Smooth muscle cell of the brain vasculature (primary cell): ENCODE measurements at places on chromosomes 4 and X.

DNA sequence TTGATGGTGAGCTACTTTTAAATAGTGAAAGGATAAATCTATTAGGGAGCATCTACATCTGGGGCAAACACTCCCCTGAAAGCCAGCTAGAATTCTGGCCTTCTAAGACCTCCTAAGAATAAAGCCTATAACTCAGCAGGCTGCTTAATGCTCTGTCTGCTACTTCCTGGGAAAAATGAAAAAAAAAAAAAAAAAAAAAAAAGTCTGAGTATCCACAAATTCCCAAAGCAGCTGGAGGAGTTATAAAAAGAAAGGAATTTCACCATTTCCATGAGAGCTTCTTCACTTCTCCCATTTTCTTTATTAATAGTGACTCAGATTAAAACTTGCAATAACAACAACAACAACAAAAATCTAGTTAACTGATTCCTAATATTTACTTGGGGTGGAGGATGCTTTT, 511.2 kb downstream of the INPP4B start:
- no peak for DNase-seq

- DNase-seq, result no peak
Observed at GRCh38 chrX:19904778-19905367, 17.5 kb upstream of the SH3KBP1 start.

GRCh38 chr4:91373546-91373945, 930.2 kb upstream of the GRID2 start:
- no peak for DNase-seq

GRCh38 chr4:109990261-109991257, 77.9 kb downstream of the EGF start:
- DNase-seq, result no peak

DNA sequence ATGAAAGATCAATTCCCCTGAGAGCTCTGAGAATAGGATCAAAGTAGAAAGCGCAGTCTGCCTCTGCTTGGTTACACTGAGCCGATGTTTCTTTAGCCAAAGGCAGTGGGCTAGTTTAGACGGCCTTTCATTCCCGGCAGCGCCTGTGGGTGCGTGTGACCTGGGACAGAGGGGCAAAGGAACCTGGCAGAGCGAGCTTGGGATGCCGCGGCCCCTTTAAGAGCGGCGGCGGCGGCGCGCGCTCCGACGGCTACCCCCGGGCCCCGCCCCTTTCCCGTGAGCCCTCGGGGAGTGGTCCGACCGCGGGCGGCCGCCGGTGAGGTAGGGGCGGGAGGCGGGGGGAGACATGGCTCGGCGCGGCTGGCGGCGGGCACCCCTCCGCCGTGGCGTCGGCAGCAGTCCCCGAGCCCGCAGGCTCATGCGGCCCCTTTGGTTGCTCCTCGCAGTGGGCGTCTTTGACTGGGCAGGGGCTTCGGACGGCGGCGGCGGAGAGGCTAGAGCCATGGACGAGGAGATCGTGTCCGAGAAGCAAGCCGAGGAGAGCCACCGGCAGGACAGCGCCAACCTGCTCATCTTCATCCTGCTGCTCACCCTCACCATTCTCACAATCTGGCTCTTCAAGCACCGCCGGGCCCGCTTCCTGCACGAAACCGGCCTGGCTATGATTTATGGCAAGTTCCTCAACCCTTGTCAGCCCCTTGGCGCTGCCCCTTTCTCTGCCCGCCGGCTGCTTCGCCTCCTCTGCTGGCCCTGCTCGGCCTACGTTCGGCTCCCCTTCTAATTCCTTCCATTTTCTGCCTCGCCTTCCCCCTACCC, at the start of gene SLC9A6:
Gene SLC9A6 (plus strand): TSS at position 279 of the 816 bp plus-strand sequence. CDS start 224 bp downstream, at position 503.
- DNase-seq, result no peak

- peak; percentile 82 for DNase-seq
Observed at GRCh38 chr4:125736057-125736456, 421.3 kb downstream of the FAT4 start.

GRCh38 chr4:6272863-6273660, 3.4 kb downstream of the WFS1 start:
- peak; percentile 51 for DNase-seq

DNA sequence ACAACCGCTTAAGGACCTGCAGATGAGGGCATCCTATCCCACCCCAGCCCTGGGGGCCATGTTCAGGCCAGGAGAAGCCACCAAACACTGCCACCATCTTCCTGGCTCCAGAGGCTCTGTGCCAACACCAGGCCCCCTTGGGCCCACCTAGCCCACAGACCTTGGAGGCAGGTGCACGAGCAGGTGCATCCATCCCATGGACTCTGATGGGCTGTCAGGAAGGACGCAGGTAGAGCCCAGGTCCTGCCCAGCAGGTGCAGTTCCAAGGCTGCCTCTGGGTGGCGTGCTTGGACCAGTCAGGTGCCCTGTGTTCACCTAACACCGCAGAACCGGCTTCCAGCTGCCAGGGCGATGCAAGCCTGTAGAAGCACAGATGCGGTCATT, 22.8 kb upstream of the PDE6B start:
- DNase-seq, result no peak

GRCh38 chr4:2413821-2414610, 4.4 kb downstream of the ZFYVE28 start:
- no peak for DNase-seq

GRCh38 chr4:24002330-24002966, 112.6 kb upstream of the PPARGC1A start:
- no peak for DNase-seq

GRCh38 chr4:102560115-102560514, 59.0 kb downstream of the NFKB1 start:
- no peak for DNase-seq

- no peak for DNase-seq
Observed at GRCh38 chr4:174425669-174426068, 96.6 kb downstream of the HPGD start.

DNA sequence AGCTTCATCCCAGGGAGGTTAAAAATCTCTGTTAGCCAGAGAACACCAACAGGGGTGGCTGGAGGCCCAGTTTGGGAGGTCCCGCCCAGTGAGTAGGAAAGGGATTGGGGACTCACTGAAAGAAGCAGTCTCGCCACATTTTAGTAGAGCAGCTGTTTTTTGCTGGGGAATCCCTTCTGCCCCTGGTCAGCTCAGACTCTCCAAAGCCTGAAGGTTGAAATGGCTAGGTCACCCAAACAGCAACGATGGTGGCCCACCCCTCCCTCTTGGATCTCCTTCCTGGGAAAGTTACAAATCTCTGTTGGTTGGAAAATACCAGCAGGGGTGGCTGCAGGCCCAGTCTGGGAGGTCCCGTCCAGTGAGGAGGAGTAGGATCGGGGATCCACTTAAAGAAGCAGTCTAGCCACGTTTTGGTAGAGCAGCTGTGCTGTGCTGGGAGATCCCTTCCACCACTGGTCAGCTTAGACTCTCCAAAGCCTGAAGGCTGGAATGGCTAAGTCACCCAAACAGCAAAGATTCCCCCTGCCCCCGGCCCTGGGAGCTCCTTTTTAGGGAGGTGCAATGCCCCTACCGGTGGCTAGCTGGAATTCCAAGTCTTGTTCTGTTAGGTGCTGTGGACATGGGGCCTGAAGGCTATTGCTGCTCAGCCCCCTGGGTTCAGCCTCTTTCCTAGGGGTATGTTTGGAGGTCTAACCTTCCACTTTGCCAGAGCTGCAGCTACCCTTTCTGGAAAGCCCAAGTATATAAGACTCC, 40.0 kb upstream of the TEX13A start:
- DNase-seq, result no peak

DNA sequence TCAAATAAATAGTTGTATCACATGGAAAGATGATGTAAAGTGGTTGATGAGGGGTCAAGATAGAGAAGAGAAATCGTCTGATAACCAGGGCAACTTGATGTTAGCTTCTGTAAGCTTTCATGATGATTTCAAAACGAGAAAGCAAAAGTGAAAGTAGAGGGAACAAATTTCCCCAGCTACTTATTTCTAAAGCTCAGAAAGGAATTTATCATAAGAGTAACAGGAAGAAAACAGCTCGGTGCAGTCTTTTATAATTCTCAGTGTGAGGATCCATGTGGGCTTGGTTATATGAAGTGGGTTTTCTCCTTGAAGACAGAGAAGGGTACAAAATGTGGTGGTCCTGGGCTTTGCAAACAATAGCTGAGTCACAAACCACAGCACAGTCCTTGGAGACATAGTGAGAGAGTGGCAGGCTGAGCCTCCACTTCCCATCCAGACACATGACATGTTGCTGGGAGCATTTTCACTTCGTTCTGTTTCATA, 32.1 kb upstream of the GLRA2 start:
- no peak for DNase-seq

GRCh38 chr4:177155454-177155853, 154.2 kb upstream of the NEIL3 start:
- DNase-seq, result no peak

GRCh38 chr4:15600176-15600575, 55.0 kb downstream of the FBXL5 start:
- no peak for DNase-seq

DNA sequence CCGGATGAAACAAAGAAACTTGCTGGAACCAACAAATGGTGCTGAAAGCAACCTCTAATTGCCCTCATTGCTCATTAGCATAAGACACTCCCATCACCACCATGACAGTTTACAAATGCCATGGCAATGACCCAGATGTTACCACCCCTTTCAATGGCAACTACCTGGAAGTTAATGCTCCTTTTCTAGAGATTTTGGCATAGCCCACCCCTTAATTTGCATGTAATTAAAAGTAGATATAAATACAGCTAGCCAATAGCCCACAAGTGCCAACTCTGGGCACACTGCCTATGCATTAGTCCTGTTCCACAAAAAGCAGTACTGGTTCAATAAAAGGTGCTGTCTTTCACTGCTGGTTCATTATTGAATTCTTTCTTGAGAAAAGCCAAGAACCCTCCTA, 410.3 kb upstream of the PPP1R2C start:
- DNase-seq, result no peak

DNA sequence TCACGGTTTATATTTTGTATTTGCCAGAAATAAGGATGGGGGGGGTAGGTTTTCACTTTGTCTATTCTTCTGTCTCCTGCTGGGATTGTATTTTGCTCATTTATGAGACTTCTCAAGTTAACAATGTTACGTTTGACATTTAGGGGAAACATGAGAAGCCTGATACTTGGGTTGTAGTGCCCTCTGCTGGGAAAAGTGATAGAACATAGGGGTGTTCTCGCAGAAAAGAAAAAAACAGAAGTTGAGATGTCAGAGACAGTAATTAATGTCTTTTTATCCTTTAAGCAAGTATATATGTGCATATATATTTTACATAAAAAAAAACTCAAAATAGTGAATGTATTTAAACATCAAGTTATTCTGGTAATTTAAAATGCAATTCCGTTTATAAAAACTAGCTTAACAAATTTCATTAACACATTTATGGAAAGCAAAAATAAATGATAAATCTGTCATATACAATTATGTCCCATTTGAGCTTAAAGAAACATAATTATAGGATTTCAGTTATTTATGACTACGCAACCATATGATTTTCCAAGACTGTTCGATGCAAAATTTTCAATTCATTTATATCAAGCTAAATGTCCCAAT, 46.0 kb upstream of the TMPRSS11F start:
- peak; percentile 4 for DNase-seq

GRCh38 chrX:154548028-154548316, 552 bp downstream of the IKBKG start:
- DNase-seq, result no peak

DNA sequence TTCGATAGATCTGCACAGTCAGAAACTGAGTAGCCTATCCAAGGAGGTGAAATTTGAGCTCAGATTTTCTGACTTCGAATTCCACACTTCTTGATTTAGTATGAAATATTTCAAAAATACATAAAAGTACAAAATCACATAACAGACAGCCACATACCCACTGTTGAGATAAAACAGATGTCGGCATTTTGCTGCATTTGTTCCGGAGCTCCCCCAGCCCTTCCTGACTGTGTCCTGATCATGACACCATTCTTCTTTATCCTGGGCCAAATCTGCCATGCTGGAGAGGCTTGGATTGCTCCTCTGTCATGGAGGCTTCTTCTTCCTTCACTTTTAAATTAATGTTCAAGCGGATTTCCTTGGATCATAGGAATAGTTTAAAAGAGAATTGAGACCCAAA, 124.2 kb upstream of the RBPJ start:
- DNase-seq, result no peak

DNA sequence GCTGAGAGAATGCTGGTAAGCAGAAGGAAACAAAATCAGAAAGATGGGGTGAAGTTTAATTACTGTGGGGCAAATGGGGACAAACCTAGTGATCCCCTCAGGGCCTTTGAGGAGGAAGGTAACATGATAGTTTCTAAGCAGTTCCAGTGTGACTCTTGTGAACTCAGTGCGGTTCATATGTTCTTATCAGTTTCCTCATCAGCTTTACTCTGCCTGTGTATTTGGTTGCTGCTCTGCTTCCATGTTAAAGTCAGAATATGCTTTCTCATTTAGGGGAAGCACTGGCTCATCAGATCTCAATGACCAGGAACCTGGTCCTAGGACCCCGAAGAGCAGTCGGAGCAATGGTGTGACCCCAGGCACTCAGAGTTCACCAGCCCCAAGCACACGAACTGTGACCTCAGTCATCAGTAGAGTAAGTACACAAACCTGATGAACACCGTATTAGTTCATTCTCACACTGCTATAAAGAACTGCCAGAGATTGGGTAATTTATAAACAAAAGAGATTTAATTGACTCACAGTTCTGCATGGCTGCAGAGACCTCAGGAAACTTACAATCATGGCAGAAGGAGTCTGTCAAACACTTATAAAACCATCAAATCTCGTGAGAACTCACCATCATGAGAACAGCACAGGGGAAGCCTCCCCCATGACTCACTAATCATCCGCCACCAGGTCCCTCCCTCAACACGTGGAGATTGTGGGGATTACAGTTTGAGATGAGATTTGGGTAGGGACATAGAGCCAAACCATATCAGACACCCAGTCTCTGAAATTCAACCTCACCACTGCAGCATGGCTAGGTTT, 83.0 kb downstream of the SYTL5 start:
- DNase-seq, result no peak

DNA sequence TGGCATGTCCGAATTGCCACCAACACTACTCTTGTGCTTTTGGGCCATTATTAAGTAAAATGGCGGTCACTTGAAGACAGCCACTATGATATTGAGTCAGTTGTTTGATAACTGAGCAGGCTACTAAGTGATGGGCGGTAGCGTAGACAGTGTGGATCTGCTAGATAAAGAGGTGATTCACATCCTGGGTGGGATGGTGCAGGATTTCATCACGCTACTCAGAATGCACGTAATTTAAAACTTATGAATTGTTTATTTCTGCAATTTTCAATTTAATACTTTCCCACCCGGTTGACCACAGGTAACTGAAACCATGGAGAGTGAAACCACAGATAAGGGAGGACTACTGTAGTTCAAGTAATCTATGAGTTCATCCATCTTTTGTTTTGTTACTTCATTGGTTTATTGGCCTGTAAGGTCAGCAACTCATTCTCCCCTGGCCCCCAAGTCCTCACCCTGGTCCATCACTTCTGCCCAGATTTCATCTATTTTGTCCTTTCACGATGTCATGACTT, 2.9 kb downstream of the ARAF start:
- no peak for DNase-seq

GRCh38 chrX:8629871-8630270, 102.1 kb downstream of the ANOS1 start:
- no peak for DNase-seq

GRCh38 chrX:43266487-43266886, 389.6 kb upstream of the MAOA start:
- DNase-seq, result no peak
